AG09309 (cell line): ENCODE measurements at places on chromosomes 2 and 18.

- DNase-seq, result no peak
Measured at GRCh38 chr2:11367170-11367730, 22.8 kb upstream of the ROCK2 start.

GRCh38 chr2:239903210-239903609, 121.9 kb downstream of the NDUFA10 start:
- no peak for DNase-seq

DNA sequence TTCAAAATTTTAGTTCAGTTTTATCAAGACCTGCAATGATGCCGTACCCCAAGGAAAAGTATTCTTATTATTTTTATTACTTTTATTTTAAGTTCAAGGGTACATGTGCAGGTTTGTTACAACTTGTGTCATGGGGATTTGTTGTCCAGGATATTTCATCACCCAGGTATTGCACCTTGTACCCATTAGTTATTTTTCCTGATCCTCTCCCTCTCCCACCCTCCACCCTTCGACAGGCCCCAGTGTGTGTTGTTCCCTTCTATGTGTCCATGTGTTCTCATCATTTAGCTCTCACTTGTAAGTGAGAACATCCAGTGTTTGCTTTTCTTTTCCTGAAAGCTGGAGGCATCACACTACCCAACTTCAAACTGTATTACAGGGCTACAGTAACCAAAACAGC, 122.0 kb downstream of the CCDC102B start:
- no peak for DNase-seq

GRCh38 chr2:25035537-25036220, 6.2 kb upstream of the EFR3B start:
- DNase-seq, result no peak

DNA sequence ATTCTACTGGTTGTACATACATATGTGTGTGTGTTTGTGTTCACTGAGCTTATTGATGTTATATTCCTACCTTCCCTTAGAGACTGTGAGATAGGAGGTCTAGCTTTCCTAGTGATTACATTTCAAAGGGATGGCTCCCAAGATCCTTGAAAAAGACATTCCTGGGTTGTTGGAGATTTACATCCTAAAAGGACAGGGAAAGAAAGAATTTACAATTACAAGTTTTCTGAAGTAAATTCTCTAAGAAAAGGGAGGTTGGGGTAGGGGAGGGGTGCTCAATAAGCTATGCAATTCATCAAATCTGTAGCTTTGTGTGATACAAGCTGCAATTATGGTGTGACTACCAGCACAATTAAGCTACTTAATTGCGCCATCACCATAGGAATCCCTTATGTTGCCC, 284.3 kb downstream of the NUP35 start:
- no peak for DNase-seq

DNA sequence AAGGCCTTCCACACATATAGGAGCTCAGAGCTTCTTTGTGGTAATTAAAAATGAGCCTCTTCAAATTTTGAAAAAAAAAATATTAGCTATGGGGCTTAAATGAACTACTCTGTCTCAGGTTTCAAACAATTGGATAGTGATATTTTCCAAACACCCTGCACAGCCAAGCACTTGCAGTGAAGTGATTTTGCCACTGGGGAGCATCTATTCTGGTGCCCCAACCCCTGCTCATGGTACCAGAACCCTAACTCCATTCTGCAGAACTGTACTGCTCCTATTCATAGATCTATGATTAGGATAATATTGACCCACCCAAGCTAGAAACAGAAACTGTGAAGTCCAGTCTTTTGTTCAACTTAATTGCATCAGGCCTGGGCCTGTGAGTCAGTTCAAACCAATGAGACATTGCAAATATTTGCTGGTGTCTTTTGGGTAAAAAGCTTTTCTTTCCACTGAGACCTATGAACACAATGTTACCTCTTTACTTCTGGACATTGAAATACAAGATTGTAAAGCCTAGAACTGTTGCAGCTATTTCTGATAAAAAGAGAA, 324.0 kb downstream of the GALNT13 start:
- DNase-seq, result no peak

- no peak for DNase-seq
Measured at GRCh38 chr2:54279385-54279784, 23.4 kb upstream of the TSPYL6 start.

- DNase-seq, result no peak
Measured at GRCh38 chr2:109471658-109472057, 142.1 kb downstream of the SEPTIN10 start.

DNA sequence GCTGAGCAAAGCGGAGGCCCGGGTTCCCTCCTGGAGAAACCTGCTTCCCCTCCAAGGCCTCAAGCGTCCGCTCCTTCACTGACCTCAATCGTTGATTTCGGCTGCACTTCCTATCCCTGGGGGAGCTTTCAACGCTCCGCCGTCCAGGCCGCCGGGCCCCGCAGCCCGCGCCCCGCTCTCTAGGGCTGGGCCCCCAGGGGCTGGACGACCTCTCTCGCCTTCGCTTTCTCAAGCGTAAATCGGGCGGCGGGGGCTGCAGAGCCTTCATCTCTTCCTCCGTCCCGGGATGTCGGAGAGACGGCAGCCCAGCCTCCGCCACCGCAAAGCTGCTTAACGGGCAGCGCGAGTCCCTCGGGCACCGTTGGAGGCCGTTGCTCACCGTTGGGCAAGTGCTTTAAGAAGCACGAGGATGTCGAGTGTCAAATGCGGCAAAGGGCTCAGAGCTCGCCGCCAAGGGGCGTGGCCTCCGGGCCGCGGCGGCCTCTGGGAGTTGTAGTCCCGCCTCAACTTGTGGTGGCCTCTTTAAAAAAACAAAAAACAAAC, 8.5 kb downstream of the HES6 start:
- DNase-seq, result no peak

DNA sequence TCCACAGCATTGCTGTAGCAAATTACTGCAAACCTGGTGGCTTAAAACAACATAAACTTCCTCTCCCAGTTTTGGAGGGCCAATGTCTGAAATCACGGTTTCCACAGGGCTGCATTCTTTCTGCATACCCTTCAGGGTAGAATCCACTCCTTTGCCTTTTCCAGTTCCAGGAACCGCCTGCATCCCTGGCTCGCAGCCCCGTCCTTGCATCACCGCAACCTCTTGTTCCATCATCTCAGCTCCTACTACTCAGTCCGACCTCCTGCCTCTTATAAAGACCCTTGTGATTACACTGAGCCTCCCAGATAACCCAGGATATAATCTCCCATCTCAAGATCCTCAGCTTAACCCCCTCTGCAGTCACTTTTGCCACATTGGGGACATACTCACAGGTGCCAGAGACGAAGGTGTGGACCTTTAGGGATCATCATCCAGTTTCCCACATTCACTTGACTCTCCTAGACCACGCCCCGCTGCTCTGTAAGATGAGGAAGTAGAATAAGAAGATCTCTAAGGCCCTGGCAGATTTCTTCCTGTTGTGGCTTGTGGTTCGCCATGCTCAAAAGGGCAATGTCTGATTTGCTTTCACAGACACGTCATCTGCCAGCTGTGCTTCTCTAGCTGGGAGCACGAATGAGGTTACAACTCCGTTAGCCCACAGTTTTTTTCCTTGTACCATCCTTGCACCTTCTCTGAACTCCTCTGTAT, 103.6 kb upstream of the AGAP1 start:
- DNase-seq, result peak; percentile 18

DNA sequence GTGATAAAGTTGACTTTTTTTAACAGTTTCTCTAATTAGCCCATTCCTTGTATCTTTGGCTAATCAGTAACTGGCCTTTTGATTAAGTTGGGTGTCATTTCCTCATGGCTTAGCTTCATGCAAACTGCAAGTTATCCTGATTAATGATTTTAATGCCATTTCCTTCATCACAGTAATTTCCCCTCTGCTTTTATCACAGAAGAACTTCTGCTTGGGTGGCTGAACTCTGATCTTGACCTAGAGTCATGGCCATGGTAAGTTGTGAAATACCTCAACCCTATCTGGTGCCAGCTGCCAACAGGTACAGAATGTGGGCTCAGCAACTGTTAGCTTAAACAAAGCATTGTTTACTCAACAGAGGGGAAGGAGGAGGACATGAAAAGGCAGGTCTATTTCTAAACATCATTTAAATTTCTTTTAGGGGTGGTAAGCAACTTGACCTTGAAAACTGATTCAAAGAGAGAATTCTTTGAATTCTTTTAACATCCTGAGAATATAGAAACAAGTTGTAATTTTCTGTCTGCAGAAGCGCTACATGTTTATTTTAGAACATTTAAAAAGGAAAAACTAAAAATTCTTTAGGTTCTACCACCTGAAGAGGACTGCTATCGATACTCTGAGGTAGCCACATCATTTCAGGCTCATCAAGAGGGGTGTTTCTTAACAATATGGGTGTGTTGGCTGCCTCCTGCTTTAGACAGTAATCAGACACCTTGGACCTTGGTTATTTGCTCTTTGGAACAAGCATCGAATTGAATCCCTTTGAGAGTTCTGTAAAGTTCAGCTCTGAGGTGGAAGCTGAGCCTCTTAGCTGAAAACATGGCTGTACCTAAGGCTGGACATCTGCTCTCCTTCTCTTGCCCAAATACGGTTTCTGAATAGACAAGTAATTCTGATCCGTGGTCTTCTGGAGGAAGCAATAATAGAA, 39.7 kb downstream of the ANXA4 start:
- DNase-seq, result no peak

DNA sequence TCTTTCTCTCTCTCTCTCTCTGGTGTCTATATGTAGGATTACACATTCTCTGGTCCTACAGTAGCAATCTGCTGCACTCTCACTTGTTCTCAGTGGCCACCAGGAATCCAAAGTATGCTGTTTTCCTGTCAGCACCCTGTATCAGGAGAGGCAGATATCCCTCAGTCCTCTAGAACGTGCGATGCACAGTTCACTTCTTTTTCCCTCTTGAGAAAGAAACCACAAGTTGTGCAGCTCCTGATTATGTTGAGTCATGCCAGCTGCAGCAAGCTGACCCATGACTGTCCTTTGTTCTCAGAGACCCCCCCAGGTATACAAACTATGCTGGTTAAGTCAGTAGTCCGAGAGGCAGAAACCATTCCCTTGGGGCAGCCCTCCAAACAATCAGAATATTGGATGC, 54.6 kb downstream of the LANCL1 start:
- peak; percentile 7 for DNase-seq

GRCh38 chr2:235287375-235287733, 206.5 kb upstream of the AGAP1 start:
- DNase-seq, result no peak

GRCh38 chr2:188848887-188849435, 125.2 kb upstream of the COL3A1 start:
- no peak for DNase-seq

GRCh38 chr2:74119912-74120825, 27.5 kb downstream of the BOLA3 start:
- DNase-seq, result no peak

DNA sequence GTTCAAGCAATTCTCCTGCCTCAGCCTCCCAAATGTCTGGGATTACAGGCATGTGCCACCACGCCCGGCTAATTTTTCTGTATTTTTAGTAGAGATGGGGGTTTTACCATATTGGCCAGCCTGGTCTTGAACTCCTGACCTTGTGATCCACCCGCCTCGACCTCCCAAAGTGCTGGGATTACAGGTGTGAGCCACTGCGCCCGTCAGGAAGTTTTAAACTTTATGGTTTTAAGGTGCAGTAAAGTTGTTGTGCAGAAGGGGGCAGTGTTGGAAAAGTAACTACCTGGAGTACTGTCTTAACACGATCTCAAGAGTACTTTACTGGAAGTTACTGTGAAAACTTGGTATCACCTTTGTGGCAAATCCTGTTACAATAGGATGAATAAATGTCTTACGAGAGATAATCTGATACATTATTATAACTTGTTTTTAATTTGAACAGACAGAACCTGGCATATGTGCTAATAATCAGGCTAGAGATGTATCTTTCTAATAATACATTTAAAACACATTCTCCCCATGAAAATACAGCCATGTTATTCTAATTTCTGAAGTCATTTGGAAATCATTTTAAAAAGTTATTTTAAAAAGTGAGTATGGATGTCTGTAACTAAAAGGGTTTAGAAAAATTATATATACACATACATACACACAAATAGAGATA, 10.8 kb downstream of the SPDYA start:
- DNase-seq, result peak; percentile 17

DNA sequence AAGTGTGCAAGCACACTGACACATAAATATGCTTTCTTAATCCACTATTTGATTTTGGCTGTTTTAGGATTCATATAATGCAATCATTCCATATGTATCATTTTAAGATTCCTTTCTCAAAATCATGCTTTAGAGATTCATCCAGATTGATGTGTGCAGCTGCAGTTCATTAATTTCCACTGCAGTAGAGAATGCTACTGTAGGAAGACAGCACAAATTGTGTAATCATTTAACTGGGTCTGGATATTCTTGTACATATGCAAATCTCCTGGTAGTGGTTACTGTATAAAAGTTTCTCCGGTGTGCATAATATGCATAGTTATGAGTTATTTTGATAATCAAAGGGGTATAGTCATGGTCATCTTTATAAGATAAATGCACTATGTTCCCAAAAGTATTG, 502.5 kb upstream of the ACVR2A start:
- no peak for DNase-seq

GRCh38 chr2:46816846-46817726, 98.5 kb downstream of the MCFD2 start:
- no peak for DNase-seq

GRCh38 chr18:11286431-11286830, 137.1 kb upstream of the PIEZO2 start:
- no peak for DNase-seq
